ENCODE measurements at places on chromosomes 7 and 10. TPM values are rescaled to one million over a fixed set of nuclear protein-coding genes. Genes with fewer than 3 reads are reported as not detected.

The ADRA2A gene
- total RNA-seq: not detected

The UNCX gene
- total RNA-seq: not detected

The PLEKHS1 gene
- total RNA-seq: 0.24 TPM

The ENKUR gene
- total RNA-seq: not detected

The PLPP4 gene
- not detected for total RNA-seq

The ZNF804B gene
- total RNA-seq: not detected

The UFSP1 gene
- total RNA-seq: 2.3 TPM

The CNTNAP2 gene
- total RNA-seq: 0.19 TPM

The COX15 gene
- 42.0 TPM for total RNA-seq

The TEX47 gene
- not detected for total RNA-seq

The CDH23 gene
- 1.4 TPM for total RNA-seq

The SOSTDC1 gene
- not detected for total RNA-seq

Measured in activated naive CD8-positive, alpha-beta T cell treated with anti-CD3 and anti-CD28 coated beads for 36 hours (primary cell).